ENCODE measurements at places on chromosomes 11 and 22.

GRCh38 chr11:76161261-76161961, 44.9 kb downstream of the WNT11 start:
- DNase-seq = no peak

DNA sequence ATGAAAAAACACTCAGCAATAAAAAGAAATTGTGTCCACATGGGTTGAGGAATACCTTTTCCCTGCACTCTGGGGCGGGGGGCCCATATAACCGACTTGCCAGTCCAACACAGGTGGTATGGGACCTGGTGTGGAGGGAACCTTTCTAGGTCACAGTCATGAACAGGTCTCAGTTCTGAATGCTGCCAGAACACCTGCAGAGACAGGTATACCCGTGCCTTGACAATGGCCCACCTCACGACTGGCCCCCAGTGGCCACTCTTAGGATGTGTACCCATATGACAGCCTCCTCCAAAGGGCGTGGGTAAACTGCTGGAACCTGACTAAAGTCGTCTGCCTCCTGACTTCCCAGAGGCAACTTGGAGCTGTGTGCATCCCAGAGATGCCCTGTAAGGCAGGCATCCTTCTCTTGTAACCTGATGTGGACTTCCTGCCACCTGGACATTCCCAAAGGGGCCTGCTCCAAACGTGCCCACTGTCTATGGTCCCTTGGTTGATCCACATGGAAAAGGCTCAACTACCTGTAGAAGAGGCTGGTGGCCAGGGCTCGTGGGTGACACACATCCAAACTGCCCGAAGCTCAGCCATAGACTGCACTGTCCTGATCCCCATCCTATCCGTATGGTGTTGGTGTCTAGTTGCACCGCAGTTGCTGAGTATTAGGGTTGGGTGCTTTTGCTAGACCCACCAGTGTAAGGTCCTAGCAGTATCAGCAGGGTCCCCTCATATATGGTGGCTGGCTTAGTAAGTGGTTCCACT, 859.3 kb downstream of the BRD1 start:
- DNase-seq = no peak

DNA sequence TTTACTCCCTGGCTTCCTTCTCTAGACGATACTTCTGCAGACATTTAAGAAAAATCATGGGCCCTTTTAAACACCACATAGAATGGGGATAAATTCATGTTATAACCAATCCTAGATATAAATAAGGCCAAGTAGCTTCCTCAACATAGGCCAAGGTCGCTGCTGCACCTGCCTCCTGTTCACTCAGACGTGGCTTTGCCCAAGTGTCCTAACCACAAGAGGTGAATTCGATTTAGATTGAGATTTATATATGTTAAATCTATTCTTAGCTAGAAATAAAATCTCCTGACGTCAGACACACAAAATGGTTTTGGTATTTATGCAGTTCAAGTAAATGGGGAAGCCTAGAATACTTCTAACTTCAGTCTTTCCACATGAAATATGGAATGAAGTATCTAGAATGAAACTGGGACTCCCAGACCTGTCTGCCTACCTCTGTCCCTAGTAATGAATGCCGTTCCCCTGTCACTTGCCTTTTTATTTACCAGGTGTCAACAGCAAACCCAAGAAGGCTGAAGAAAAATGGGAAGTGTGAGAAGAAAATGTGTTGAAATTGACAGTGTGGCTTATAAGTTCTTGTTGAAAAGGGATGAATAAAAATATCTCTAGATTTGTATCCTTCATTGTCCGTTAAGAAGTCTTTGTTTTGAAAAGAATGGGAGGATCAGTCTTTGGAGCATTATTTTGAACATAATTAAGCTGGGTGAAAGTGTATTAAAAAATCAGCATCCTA, 131.8 kb downstream of the HIPK3 start:
- no peak for DNase-seq

GRCh38 chr11:62547691-62548281, 1.2 kb upstream of the AHNAK start:
- DNase-seq = no peak

DNA sequence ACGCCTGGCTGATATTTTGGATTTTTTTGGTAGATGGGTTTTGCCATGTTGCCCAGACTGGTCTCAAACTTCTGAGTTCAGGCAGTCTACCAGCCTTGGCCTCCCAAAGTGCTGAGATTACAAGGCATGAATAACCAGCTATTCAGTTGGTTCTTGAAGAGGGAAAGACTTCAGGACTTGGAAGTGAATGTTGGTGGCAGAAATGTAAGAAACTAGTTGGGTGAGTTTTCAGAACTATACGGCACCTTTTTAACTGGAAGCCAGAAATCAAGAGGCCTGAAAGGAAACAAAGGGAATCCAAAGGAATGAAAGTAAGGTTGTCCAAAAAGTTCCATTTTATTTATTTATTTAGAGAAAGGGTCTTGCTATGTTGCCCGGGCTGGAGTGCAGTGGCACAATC, 2.9 kb downstream of the POGLUT3 start:
- no peak for DNase-seq

DNA sequence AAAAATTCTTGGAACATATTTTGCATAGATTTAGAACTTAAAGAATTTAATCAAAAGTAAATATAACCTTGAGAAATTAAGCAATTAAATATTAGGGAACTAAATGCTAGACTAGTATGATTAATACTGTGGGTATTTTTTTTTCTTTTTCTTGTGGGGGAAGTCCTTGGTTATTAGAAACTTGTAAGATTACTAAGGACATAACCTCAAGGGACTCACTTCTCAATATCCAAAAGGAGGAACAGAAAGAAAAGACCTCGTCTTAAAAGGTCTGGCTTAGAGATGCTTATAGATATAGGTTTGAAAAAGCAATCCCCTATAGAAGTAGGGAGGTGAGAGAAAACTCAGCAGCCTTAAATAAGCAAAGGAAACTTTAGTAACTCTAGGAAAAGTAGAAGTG, 368.5 kb downstream of the INSC start:
- no peak for DNase-seq

GRCh38 chr11:8810540-8811301, 100.3 kb upstream of the AKIP1 start:
- peak; percentile 66 for DNase-seq

DNA sequence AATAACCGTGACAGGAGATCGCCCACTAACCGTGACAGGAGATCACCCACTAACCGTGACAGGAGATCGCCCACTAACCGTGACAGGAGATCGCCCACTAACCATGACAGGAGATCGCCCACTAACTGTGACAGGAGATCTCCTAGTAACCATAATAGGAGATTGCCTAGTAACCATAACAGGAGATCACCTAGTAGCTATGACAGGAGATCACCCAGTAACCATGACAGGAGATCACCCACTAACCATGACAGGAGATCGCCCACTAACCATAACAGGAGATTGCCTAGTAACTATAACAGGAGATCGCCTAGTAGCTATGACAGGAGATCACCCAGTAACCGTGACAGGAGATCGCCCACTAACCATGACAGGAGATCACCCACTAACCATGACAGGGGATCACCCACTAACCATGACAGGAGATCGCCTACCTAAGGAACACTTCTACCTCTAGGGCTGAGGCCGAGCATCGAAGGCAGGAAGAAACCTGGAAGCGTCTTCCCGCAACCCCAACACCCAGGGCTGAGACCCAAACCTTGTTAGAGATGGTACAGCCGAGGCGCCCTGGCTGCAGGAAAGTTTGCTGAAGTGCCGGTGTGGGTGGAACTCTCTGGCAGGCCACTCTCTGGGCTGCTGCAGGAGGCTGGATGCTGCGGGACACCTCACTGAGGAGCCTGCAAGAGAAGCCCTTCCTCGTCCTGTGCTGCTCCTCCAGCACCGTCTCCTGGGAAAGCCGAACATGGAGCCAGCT, 67.5 kb upstream of the THY1 start:
- no peak for DNase-seq

DNA sequence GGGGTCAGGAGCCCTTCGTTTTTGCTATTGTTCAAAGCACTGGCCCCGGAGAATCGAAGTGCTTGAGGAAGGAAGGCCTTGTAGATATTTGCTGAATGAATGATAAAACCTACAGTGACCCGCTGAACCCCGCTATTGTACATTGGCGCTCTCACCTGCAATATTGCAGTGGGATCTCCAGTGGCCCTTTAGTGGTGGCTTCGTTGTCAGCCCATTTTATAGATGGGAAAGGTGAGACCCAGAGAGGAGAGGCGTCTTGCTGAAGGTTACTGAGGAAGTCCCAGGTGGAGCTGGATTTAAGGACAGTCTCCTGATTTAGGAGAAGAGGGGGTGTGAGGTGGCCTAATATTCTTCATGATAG, 1.2 kb downstream of the CDC42EP2 start:
- no peak for DNase-seq

- no peak for DNase-seq
These were observed 45.6 kb downstream of the NCAPD3 start for GRCh38 chr11:134178032-134178674.

- DNase-seq = no peak
These were observed 219.4 kb downstream of the BRD1 start for GRCh38 chr22:49608228-49608627.

DNA sequence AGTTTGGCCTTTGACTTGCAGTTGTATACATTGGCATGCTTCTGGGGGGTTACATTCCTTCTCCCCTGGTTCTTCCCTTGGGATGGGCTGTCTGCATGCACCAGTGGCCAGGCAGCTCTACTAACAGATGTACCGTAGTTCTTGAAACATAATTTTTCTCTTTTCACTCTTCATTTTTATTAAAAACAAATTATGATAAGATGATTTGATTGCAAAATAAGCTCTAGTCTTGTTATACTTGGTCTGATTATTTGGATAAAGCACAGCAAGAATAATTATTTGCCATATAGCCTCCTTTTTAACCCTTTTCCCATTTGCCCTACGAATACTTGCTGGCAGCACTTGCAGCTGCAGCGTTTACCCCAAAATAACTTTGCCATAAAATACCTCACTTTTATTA, 12.7 kb downstream of the OR56A5 start:
- no peak for DNase-seq

- DNase-seq = no peak
These were observed 1996.9 kb downstream of the LRRC4C start for GRCh38 chr11:39462506-39462905.

GRCh38 chr11:36241497-36241896, 47.7 kb downstream of the COMMD9 start:
- no peak for DNase-seq

DNA sequence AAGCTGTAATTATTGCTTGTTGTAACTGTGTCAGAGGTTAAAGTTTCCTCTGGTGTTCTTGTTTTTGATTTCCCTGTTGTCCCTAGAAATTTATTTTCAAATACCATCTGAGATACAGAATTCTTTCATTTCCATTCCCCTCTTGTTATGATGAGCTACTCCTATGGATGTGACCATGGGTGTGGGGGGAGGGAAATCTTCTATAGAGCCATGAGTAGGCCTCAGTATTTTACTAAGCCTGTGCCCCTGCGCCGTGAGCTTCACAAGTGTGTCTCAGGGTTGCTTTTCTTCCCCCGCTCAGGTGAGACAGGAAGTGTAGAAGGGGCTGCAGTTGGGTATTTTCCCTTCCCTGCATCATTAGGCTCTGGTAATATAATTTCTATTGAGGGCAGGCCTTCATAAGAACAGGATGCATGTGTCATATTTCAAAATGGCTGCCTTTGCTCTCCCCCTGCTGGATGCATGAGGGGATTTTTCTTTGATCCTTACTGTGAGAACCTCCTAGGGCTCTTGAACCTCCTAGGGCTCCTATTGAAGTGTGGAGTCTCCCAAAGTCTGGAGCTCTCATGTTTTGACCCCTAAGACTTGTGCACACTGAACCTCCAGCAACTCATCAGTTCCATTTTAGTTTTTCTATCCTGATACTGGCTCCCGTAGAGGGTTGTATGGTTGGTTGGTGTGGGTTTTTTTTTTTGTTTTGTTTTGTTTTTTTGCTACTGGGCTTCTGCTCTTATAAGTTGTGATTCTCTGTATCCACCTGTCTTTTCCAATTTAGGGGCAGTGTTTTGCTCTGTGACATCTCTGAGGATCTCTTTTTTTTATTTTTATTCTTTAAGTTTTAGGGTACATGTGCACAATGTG, 658.2 kb downstream of the NTM start:
- peak; percentile 25 for DNase-seq

GRCh38 chr22:25903294-25903693, 161.3 kb downstream of the MYO18B start:
- DNase-seq = no peak

DNA sequence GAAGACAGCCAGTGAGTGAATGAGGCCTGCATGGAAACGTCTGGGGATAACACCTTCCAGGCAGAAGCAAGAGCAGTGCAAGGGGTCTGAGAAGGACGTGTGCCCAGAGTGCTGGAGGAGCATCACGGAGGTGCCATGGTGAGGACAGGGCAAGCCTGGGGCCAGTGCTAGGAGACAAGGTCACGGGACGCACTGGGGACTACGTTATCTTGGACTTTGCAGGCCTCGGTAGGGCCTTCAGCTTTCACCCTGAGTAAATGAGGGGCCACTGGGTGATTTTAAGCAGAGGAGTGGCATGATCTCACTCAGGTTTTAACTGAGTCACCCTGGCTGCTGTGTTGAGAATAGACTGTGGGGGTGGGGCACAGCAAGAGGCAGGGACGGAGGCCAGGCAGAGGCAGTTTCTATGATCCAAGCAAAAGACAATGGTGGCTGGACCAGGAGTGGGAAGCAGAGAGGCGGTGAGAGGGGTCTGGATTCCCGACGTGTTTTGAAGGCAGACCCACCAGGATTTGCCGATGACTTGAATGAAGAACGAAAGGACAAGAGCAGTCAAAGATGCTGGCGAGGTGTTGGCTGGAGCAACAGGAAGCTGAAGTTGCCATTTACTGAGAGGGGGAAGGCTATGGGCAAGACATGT, 102.7 kb upstream of the PARVA start:
- DNase-seq = no peak

- no peak for DNase-seq
These were observed 133.5 kb upstream of the ZBED5 start for GRCh38 chr11:10991393-10991792.

- peak; percentile 31 for DNase-seq
These were observed 16.1 kb downstream of the ALKBH8 start for GRCh38 chr11:107549253-107549953.

DNA sequence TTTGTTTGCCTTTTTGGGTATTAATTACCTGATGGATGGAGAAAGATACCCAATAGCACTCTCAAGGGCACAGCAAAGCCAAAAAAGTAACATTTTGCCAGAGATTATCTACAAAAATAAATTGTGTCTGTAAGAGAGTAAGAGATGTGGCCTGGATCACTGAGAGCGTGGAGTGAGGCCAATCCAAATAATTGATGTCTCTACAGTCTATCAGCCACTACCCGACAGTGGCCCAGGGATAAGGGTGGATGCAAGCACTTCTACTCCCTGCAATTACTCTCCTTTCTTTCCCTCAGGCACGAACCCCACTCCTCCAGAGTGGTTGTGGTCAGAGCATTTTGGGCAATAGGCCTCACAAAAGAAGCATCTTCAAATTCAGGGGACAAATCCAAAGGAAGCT, 92.3 kb upstream of the ZC3H12C start:
- no peak for DNase-seq

GRCh38 chr11:64719406-64719805, 3.6 kb downstream of the NRXN2 start:
- DNase-seq = no peak

Data from GM13977 (cell line).